ENCODE measurements at places on chromosomes 2 and 18.

DNA sequence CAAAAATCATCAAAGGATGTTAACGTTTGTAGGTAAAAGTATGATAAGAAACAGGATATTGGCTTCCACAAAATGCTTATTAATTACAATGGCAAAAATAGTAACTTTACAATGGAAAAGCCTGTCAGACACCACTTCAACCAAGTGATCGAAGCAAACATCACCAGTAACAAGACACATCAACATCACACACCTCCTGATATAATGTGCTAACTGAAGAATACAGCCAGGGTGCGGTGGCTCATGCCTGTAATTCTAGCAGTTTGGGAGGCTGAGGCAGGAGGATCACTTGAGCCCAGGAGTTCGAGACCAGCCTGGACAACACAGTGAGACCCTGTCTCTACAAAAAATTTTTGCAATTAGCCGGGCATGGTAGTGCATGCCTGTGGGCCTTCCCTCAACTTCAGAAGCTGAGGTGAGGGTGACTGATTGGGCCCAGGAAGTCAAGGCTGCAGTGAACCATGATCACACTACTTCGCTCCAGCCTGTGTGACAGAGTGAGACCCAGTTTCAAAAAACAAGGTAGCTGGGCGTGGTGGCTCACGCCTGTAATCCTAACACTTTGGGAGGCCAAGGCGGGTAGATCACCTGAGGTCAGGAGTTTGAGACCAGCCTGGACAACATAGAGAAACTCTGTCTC, 15.0 kb downstream of the MGAT4A start:
- no peak for DNase-seq

DNA sequence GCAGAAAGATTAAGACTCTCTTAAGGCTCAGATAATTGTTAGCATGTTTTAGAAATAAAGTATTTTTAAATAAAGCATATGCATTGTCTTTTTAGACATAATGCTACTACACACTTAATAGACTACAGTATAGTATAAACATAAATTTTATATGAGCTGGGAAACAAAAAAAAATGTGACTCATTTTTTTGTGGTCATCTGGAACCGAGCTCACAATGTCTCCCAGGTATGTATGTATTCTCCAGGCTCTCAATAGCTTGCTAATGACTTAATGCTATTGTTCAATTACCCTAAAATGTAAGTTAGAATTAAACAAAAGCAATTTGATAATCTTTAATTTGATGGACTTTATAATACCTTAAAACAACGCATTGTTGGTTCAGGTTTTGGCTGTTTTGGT, 167.2 kb downstream of the NUP35 start:
- no peak for DNase-seq

GRCh38 chr2:217887841-217888701, 114.7 kb downstream of the TNS1 start:
- DNase-seq: no peak

GRCh38 chr2:158953926-158954763, 14.3 kb upstream of the TANC1 start:
- DNase-seq: peak; percentile 92

DNA sequence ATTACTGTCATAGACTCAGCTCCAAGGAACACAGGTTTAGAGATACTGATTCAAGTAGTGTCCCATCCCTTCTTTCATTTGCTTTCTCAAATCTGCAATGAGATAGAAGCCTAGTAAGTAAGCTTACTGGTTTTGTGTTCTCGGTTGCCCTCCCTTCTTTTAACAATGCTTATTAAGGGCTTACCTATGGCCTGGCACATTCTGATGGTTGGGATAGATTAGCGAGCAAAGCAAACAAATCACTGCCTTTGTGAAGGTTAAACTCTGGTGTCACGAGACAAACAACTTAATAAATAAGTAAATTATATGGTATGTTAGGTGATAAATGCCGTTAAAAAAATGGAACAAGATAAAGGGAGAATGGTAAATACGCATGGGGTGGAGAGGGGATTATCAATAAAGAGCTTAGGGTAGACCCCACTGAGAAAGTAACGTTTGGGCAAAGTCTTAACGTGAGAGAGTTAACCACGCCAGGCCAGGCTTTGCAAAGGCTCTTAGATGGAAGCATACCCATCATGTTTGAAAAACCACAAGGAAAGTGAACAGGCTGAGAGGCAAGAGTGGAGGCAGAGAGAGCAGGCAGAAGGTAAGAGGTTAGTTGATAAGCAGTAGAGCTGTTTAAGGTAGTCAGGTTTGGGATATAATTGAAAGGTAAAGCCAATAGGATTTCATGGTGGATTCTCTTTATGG, 31.0 kb downstream of the EIF2AK3 start:
- DNase-seq: no peak

DNA sequence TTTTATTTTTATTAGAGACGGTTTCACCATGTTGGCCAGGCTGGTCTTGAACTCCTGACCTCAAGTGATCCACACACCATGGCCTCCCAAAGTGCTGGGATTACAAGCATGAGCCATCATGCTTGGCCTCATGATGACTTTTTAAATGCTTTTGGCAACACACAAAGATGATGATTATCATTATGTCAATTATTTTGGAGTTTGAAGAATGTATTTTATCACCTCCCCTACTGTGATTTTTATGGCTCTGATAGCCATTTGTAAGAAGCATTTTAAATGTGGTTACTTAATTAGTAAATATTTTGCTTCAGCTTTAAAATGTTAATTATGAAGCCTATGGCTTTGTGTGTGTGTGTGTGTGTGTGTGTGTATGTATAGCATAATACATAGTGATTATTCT, 45.1 kb upstream of the RAB27B start:
- DNase-seq: peak; percentile 18

GRCh38 chr2:156561326-156561725, 125.1 kb downstream of the GPD2 start:
- no peak for DNase-seq

DNA sequence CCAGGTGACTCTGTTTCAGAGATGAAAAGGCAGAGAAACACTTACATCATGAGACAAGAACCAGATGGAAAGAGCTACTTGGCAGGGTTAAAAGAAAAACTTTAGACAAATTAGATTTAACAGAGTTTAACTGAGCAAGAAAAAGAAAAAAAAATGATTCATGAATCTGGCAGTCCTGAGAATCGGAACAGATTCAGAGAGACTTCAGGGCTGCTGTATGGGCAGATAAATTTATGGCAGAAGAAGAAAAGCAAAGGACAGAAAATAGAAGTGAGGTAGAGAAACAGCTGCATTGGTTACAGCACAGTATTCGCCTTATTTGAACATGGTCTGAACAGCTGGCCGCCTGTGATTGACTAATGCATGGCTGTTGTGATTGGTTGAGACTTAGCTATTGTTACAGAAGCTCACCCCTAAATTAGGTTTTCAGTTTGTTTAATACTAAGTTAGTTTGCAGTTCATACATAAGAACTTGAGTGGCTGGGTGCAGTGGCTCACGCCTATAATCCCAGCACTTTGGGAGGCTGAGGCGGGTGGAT, 43.0 kb upstream of the RHOB start:
- DNase-seq: no peak

GRCh38 chr18:46686186-46686585, 29.2 kb upstream of the LOXHD1 start:
- DNase-seq: no peak

GRCh38 chr2:215718436-215718835, 282.6 kb upstream of the FN1 start:
- DNase-seq: no peak

DNA sequence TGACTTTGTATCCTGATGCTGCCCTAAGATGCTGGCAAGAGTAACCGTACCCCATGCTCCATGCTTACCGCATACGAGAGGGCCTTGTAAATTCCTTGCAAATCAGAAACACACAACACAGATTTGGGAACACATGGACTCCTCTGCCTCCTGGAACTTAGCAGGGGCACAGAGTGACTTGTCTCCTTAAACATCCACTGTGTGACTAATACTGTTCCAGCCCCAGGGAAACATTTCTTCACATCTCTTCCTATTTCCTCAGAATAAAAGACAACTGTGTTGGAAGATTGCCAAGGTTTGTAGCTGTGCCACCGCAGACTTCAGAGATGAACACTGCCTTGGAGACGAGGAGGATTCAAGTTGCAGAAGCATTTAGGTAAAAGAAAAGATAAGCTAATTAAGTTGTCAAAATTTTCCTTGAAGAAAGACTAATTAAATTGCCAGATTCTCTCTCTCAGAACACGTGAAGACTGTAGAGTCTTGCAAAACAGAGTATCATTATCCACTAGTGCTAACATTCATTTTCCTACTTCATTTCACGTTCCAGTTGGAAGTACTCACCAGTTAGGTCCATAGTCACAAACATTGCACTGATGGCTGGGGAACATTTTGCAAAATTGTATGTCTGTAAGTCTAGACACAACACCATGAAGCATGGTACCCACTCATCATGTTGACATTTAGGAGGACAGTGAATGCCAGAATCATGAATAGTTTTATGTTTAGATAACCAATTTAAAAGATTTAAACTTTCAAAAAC, 188.8 kb downstream of the TSN start:
- no peak for DNase-seq

- DNase-seq: no peak
Measured at GRCh38 chr2:164558450-164558849, 62.8 kb downstream of the GRB14 start.

DNA sequence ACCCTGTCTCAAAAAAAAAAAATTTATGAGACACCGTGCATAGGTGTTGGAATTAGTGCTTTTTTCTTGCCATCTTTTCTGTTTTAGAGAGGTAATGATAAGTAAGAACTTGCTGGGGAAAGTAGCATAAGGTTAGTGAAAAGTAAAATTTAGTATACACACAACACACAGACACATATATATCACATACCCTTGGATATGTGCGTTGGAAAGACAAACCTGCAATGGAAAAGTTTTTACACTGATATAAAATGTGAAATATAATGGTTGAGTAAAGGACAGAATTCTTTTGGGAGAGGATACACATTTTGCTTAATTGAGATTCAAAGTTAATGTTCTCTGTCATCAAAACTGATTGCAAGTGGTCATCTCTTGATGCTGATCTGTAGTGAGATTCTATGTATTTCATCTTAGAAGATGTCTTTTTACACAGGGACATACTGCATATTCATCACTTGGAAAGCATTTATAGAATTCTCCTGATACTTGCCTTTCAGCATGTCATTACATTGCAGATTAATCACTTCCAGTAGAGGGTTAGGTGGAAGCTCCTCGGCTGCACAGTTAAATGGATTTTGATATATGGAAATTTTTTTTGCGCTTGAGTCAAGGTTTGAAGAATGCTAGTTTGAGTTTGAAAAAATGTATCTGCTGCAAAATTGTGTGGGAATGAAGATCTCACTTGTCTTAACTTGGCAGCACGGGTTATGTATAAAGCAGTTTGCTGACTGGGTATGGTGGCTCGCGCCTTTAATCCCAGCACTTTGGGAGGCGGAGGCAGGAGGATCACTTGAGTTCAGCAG, 13.5 kb downstream of the PPP1CB start:
- no peak for DNase-seq

- DNase-seq: peak; percentile 65
Measured at GRCh38 chr2:38274286-38275276, 102.5 kb downstream of the ATL2 start.

- DNase-seq: no peak
Measured at GRCh38 chr18:25145731-25146511, 206.0 kb downstream of the ZNF521 start.

- no peak for DNase-seq
Measured at GRCh38 chr2:55581435-55581834, 36.0 kb downstream of the PPP4R3B start.

GRCh38 chr2:161842736-161843433, 218.7 kb downstream of the SLC4A10 start:
- DNase-seq: no peak

DNA sequence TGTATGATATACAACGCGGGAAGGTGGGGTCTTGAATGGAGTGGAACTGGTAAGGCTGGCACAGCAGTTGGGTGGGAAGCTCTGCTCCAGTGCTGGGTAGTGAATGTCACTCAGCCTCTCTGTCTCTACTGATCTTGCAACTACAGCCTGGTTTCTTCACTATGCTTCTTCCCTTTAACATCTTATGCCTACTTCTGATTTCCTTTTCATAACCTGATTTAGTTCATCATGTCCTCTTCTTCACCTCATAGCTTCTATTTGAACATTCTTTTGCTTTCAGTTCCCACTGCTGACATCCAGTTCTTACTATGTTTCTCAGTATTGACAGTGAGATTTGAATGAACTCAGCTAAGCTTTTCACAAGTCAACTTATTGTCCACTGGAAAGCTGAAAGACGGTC, 286.2 kb downstream of the ARL6IP6 start:
- no peak for DNase-seq

DNA sequence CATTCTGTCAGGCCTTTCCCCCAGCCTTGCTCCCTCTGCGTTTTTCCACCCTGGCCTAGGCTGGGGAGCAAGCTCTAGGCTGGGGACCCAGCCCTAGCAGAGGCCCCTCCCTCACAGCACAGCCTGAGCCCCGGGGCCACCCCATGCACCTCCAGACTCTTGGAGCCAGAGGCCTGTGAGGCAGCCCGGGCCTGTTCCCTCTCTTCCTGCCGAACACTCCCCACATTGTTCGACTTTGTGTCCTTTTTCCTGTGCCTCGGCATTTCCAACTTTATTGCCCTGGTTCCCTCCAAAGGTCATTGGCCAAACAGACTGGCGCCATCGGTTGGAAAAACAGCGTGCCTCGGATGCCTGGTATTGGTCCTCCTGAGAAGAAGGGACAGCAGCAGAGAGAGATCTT, 79.7 kb downstream of the HS1BP3 start:
- DNase-seq: no peak

GRCh38 chr2:240133401-240133800, 2.7 kb downstream of the COPS9 start:
- no peak for DNase-seq

DNA sequence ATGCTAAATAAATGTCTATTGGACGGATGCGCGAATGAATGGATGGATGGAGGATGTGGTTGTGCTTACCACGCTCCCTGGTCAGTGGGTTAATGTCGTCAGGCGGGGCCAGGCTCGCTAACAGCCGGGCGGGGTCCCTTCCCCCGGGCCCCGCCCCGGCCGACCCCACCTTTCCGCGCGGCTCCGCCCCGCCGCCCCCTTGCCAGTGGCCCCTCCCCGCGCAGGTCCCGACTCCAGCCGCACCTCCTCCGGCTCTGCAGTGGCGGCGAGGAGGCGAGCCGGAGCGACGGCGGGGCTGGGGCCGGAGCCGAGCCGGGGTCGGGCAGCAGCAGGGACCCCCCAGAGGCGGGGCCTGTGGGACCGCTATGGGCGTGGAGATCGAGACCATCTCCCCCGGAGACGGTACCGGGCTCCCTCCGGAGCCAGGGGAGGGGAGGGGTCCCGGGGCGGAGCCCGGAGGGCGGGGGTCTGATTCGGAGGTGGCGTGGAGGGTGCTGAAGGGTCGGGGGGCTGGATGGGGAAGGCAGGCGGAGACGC, at the start of gene FKBP1B:
Gene FKBP1B, plus strand, starts transcription at position 257 of the 537 bp plus-strand sequence. Its CDS starts 109 bp downstream, at position 366.
- DNase-seq: peak; percentile 60

All from NCI-H1105 treated with DMSO at 0.1 percent for 48 hours (cell line).